Hematopoietic multipotent progenitor cell treated with erythropoietin and hydrocortisone succinate and interleukin-3 and kit ligand, for 4 days (in vitro differentiated cells): ENCODE measurements at places on chromosomes 7 and 10.

GRCh38 chr7:140176122-140176701 is 571 bp downstream of the KDM7A start:
- DNase-seq = no peak

DNA sequence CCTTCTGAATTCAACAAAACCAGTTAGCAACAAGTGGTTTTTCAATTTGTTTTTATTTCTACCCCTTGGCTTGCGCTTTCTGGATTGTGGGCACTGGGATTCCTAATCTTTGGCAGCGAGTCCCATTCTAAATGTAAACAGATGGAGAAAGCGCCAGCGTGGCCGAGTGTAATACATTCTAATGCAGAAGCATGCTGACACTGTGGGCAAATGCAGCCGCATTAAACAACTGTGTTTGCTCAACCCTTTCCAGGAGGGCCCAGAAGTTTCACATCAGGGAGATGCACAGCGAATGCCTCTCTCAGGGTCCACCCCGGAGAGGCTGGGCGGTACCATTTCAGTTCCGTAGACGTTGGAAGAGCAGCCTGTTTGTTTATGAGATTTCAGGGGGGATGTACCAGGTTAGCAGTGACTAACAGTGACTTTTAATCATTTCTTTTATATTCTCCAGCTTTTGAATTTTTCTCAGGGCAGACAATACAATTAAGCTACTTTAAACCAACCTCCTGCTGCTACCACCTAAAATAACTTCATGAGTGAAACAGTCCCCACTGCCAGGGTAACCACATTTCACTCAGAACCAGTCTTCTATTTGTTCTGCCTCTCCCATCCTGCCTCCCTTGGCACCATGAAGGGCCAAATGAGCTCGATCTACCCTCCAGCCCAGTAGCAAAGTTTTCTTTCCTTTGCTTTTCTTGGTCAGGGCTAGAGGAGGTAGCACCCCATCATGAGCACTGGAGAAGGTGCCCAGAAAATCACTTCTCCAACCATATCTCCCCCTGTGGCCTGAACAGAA is 164.2 kb upstream of the ITGB1 start:
- no peak for DNase-seq

DNA sequence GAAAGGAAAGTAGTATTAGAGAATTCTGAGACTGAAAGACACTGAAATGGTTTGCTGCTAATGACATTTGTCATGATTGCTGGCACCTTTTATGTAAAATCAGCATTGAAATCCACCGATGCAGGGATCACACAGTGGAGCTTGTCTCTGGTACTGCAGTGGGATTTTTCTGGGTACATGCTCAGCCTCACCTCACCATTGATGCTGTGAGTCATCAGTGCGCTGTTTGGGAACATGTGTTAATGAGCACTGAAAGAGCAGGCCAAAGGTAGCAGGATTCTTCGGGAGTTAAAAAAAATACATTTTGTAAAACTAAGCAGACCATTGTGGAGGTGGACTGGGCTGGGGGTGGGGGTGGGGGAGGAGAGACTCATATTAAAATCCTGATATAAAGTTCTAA is 174.9 kb downstream of the CREB5 start:
- no peak for DNase-seq

- no peak for DNase-seq
These were observed 37.4 kb downstream of the C7orf33 start for GRCh38 chr7:148628011-148628410.

GRCh38 chr7:71761336-71761735 is 629.4 kb downstream of the GALNT17 start:
- no peak for DNase-seq

DNA sequence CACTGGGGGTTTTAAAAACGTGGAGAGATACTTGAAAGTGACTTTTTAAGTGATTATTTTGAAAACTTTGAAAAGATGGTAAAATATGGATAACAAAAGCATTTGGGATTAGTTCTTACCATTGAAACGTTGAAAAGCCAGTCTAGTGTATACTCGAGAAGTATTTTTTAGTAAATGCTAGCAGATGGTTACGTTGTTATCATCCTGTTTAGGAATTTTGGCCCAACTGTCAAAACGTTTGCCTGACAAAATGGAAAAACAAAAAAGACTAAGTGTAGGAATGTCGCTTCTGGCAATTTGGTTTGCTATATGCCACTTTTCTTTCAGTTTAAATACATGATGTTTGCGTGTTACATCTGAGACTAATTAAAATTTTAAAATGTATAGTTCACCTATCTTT is 1.2 kb downstream of the RBM33 start:
- DNase-seq = no peak

GRCh38 chr10:92177546-92177945 is 113.3 kb downstream of the CPEB3 start:
- no peak for DNase-seq

- no peak for DNase-seq
These were observed 73.4 kb downstream of the LHPP start for GRCh38 chr10:124534826-124535601.

GRCh38 chr7:105688617-105689016 is 107.3 kb upstream of the EFCAB10 start:
- no peak for DNase-seq

GRCh38 chr7:114598946-114599345 is 184.3 kb downstream of the FOXP2 start:
- DNase-seq = no peak

DNA sequence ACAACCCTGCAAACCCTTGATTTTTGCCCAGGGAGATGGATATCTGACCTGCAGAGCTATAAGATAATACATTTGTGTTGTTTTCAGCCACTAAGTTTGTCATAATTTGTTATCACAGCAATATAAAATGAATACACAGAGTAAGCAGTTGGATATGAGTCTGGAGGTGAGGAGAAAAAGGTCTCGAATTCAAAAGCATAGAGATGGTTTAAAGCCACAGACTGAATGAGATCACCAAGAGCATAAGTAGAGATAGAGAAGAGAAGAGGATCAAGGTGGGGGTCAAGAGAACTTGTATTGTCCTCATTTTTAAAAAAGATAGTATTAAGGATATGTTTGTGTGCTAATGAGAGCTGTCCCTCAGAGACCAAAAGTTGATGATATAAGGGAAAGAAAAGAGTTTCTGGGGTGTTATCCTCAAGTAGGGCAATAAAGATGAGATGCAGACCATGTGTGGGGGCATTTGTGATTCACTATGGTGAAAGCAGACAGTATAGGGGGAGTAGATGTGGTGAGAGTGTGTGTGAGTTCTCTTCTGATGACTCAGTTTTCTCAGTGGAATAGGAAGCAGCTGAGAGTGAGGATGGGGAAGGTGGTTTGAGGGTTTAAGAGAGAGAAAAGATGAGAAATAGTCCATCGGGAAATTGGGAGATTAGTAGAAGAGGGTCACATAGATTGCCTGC is 25.8 kb upstream of the PCGF5 start:
- DNase-seq = no peak

DNA sequence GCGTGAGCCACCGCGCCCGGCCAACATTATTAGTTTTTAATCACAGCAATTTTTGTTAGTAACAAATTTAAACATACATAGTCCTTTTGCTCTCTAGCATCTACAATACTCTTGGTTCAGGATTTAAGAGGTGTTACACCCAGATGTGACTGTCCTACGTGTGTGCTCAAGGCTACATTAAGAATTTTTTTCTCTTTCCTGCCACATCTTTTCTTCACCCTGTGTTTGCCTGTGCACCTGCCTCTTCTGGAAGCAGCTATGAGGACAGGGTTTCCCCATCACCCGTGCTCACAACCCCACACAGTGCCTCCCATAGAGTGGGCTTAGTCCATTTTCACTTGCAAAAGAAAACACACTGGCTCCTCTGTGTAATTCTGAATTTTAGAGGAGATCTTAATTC is 186.7 kb upstream of the KLF6 start:
- DNase-seq = no peak

GRCh38 chr7:128353189-128353588 is 8.3 kb downstream of the PRRT4 start:
- DNase-seq = peak; percentile 18

- DNase-seq = no peak
These were observed 70.4 kb upstream of the ATRNL1 start for GRCh38 chr10:115022733-115023132.

DNA sequence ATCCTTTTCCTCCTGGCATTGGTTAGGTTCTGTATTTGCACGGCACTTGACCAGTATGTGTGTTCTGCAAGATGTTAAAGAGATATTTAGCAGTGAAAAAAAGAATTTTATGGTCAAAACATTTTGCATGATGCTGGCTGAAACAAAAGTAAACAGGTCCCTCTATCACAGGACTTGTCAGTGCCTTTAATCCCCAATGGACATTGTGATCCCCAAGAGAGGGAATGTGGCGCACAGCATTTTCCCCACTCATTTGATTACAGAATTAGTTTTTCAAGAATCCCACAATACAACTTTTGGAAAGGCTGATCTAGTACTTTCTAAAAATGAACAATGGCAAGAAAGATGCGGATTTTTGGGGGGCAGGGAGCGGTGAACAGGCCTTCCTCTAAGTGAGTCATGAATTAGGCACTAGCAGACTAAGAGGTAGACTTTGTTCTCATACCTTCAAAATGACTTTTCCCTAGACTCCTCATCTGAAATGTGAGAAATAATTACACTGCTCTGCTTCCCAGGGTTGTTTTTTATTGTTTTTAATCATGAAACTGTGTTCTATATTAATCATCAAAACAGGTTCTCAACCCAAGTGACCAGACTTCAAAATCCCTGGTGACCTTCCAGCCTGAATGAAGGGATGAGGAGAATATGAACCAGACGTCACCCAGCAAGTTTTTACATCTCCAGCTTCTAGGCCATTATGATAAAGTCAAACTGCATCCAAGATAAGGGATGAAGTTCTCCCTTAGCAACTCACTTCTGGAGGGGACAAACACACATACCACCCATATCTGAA is 8.6 kb downstream of the FBXW4 start:
- no peak for DNase-seq

DNA sequence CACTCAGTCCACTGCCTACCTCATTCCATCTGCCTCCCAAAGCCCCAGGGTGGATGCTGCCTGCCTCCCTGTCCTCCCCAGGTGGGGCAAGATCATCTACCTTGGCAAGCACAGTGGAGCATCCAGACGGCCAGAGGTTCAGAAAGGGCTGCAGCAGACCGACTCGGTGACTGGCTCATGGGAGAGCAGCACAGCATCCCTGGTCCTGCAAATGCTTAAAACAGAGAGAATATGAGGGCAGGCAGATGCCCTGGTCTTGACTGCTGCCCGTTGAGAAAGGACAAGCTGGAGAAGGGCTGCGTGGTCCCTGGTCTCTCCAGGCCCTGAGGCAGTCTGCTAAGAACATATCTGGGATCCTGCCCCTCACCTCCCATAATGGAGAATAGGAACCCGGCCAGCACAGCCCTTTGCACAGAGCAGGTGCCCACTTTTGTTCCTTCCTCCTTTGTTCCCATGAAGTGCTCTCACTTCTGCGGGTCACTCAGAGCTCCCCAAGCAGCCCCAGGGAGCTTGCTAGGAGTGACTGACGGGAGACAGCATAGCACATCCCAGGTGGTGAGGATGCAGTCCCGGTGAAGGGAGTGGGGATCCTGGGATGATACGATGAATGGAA is 1.4 kb downstream of the HPS1 start:
- no peak for DNase-seq

DNA sequence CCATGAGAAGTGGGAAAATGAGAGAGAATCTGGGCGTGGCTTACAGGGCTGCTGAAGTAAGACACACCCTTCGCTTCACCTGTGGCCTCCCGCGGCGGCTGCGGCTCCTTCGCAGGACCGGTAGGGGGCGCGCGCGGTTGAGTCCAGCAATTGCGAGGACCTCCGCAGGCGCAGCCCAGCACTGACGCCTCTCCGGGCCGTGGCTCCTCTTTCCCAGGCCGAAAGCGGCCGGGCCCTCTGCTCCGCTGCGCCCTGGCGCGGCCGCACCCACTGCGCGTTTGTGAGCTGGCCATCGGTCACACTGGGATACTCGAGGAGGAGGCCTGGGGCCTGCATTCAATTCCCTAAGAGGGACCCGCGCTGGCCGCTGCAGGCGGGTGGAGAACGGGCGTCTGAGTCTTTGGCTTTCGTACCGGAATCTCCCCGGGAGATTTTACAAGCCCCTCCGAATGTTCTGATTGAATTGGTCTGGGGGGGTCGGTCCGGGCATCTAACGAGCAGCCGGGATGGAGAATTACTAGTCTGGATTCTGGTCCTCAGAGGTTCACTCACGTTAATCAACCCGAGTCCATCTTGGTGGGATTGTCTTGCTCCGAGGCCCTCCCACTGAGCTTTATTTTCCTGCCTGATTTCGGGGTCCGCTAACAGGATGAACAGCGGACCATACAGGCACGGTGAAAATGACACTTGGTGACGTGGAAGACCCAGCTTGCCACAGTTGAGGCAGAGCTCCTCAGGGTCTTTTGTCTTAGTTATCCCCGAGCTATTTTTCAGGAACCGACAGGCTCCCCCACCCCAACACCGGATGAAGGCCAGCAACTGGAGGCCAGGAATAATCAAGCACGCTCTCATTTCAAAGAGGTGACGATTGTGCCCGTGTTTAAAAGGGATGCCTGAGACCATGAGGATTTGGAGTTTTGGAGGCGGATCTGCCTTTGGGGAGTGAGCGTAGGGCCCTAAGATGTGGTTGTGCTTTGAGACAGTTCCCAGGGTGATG is at the start of gene LRRD1:
Gene LRRD1, minus strand, starts transcription at position 215 of the 997 bp plus-strand sequence. CDS start 13,940 bp downstream, outside the sequence.
- peak; percentile 90 for DNase-seq

DNA sequence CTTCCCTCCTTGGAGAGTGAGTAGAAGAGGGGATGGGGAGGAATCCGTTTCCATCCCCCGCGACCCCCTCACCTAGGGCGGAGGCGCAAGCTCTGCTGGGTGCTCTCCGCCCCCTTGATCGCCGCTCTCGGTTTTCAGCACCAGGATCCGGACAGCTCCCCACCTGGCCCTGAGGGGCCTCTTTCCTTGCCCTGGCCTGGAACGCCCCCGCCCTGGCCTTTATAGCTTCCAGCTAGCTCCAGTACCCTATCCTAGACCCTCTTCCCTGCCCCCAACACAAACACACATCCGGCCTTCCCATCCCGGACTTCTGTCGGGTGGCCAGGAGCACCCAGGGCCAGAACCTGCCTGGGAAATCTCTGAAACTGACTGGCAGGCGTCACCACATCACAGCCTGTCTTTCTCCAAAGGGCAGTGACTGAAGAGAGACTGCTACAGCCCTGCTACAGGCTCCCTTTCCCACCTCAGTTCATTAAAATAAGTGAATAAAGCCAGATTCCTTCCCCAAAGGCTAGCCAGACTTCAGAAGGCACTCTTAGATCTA is 72.3 kb upstream of the LEP start:
- peak; percentile 55 for DNase-seq

- peak; percentile 50 for DNase-seq
These were observed 9.2 kb downstream of the AQP1 start for GRCh38 chr7:30920584-30921539.

GRCh38 chr7:47303695-47304453 is 278.0 kb downstream of the TNS3 start:
- DNase-seq = no peak

GRCh38 chr7:107815254-107815882 is 12.3 kb upstream of the SLC26A3 start:
- DNase-seq = no peak

- peak; percentile 48 for DNase-seq
These were observed 144.1 kb downstream of the TCF7L2 start for GRCh38 chr10:113094114-113094486.

GRCh38 chr7:36245684-36246299 is 92.7 kb downstream of the EEPD1 start:
- no peak for DNase-seq

GRCh38 chr7:123096434-123096833 is 100.9 kb upstream of the TAS2R16 start:
- DNase-seq = no peak

GRCh38 chr7:123275036-123275753 is 75.4 kb upstream of the SLC13A1 start:
- no peak for DNase-seq
